ENCODE measurements at places on chromosomes 4 and X. TPM values are rescaled to one million over a fixed set of nuclear protein-coding genes. Genes with fewer than 3 reads are reported as not detected.
A peak's percentile ranks its signal among the peaks of the same experiment; 100 is the strongest.

Gene MGARP
- 0.29 TPM for total RNA-seq

Gene SMIM14
- total RNA-seq: 46.6 TPM

Gene NAT8L
- 0.27 TPM for total RNA-seq

Gene PROM1
- 0.51 TPM for total RNA-seq

Gene CT45A3
- total RNA-seq: not detected

Gene MTMR8
- 5.3 TPM for total RNA-seq

Gene NR3C2
- total RNA-seq: 14.6 TPM

Gene DDX60
- total RNA-seq: 10.0 TPM

Gene C4orf36
- total RNA-seq: not detected

Gene USP51
- 1.8 TPM for total RNA-seq

Gene PDLIM5
- total RNA-seq: 90.8 TPM

- peak overlapping the region; percentile 63 for H3K4me3 ChIP-seq
- H3K27me3 ChIP-seq: no peaks in the 10 kb centered on the region
- DNase-seq: no peak
- no peaks in the 10 kb centered on the region for H3K4me1 ChIP-seq
Observed at GRCh38 chrX:119871245-119871598, 311 bp downstream of the RNF113A start.

DNA sequence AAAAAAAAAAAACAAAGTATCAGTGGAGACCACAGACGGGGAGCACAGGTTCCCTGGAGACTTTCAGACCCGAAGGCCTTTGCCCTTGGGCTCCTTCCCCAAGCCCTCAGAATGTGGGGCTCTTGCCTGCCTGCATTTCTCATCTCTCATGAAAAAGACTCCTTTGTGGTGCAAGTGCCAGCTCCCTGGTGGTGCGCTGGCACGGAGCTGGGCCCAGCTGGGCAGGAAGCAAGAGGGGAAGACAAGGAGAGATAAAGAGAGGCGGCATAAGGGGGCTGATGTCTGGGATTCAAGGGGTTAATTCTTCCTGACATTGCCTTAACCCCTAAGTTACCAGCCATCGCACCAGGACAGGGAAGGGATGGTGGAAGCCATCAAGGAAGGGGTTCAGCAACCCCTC lies 21.8 kb downstream of the NLGN3 start:
- no peak overlapping the region for H3K4me3 ChIP-seq
- H3K4me1 ChIP-seq: no peaks in the 10 kb centered on the region
- no peaks in the 10 kb centered on the region for H3K27me3 ChIP-seq
- H3K27ac ChIP-seq: no peak overlapping the region
- DNase-seq: no peak

DNA sequence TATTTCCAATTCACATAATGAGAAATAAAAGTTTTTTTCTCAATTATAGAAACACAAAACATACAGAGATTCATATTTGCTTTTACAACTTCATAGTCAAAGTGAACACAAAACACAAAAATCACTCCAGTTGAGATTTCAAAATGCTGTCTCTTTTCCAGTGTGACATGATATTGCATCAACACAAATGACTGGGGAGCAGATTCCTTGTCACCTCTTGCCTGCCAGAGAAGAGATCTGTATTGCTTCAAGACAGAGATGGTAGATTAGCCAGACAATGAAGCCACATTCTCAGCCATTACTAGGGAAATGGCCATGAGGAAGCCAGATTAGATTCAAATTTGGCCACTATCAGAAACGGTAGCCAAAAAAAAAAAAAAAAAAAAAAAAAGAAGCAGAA lies 2313.1 kb upstream of the AGA start:
- H3K36me3 ChIP-seq: no peaks in the 10 kb centered on the region
- no peak overlapping the region for H3K4me3 ChIP-seq
- no peak for DNase-seq
- no peak overlapping the region for H3K27ac ChIP-seq

DNA sequence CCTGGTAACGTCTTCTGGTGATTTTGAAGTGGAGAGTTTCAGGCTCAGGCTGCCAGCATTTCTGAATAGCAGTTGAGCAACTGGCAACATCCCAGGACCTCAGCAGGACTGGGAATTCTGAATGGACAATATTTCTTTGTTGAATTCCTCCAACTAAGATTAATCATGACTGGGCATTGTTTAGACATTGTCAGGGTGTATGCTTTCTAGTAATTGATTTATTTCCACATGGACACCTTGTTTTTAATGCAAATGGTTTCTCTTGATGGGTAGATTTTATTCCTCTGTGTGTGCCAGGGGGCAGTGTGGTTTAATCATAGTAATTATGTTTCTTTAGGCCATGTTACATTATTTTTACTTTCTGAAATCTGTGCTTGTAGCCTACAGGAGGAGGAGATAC lies 1004.7 kb upstream of the LCORL start:
- H3K4me1 ChIP-seq: no peaks in the 10 kb centered on the region
- H3K36me3 ChIP-seq: no peaks in the 10 kb centered on the region
- no peak overlapping the region for H3K27ac ChIP-seq
- no peaks in the 10 kb centered on the region for H3K27me3 ChIP-seq

- H3K4me3 ChIP-seq: no peak overlapping the region
- no peaks in the 10 kb centered on the region for H3K27me3 ChIP-seq
- no peaks in the 10 kb centered on the region for H3K4me1 ChIP-seq
- H3K27ac ChIP-seq: no peak overlapping the region
- no peak for DNase-seq
- H3K36me3 ChIP-seq: no peaks in the 10 kb centered on the region
Observed at GRCh38 chr4:86184901-86185285, 175.0 kb downstream of the MAPK10 start.

DNA sequence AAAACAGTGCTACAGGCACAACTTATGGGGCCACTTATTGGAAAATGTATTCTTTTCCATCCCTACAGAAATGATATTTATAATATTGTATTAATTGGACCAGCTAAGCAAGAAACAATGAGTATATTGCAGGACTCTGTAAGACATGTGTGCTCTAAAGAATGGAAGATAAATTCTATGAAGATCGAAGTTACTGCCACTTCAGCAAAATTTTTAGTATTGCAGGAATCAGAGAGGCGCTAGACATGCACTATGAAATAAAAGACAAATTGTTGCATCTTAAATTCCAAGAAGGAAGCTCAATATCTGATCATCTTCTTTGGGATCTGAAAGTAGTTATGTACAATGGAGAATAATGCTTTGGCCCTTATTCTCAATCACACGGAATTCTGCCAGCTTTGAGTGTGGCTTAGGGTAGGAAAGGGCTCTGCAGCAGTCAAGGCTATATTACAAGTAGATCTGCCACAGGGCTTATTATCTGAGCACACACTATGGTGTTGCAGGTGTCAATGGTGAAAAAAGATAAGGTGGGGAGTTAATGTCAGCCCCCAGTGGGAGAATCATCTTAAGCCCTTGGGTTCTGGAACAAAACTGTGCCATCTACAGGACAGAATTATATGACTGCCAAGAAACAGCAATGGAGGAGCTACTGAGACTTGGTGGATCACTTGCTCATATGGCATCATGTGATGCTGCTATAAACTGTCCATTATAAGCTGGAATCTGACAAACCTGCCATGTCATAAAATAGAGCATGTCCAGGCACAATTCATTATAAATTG lies 334.0 kb upstream of the NDST3 start:
- no peaks in the 10 kb centered on the region for H3K36me3 ChIP-seq
- H3K27ac ChIP-seq: no peak overlapping the region
- H3K27me3 ChIP-seq: no peaks in the 10 kb centered on the region
- DNase-seq: no peak
- H3K4me1 ChIP-seq: no peaks in the 10 kb centered on the region
- H3K4me3 ChIP-seq: no peak overlapping the region

DNA sequence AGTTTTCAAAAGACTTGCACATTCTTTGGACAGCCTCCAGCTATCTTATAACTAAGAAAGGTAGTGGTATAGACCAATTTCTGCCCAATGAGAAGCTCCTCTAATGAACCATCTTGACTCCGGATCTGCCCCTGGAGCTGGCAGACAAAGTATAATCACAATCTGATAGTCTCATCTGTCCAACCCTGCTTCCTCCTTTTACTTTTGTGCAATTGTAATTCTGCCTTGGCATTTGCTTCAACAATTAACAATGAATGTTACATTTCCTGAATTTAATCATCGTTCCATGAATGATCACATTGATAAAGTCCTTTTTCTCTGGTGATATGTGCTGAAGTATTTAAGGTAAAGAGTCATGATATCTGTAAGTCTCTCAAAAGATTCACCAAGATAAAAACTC lies 27.8 kb downstream of the FRYL start:
- H3K27ac ChIP-seq: no peak overlapping the region
- no peak overlapping the region for H3K4me3 ChIP-seq
- DNase-seq: no peak
- no peaks in the 10 kb centered on the region for H3K27me3 ChIP-seq

DNA sequence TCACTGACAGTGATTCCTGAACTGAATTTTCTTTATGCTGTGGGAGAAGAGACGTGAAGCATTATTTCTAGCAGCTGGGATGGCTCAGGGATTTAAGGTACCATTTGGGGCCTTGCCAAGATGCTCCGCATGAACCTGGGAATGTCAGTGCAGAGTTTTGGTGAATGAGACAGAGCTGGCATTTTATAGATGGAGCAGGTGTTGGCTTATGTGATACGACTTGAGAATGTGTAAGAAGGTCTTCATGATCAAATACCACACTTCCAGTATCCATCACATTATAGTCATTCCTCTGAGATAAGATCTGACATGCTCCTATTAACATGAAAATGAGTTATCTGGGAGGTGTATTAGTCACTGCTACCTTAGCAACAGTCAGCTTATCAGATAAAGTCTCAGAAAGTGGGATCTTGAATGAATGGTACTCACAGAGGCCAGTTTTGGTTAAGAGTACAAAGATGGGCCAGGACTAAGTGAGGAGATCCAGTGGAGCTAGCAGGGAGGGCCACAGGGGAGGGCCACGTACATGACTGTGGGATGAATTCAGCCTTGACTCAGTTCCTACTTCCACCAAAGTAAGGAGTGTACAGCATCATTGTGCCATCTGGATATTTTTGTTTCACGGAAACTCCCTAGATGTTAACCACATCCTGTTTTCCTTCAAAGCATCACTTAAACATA lies 116.7 kb downstream of the SPCS3 start:
- no peaks in the 10 kb centered on the region for H3K27me3 ChIP-seq
- no peaks in the 10 kb centered on the region for H3K36me3 ChIP-seq
- no peak for DNase-seq
- no peak overlapping the region for H3K4me3 ChIP-seq
- no peak overlapping the region for H3K27ac ChIP-seq

DNA sequence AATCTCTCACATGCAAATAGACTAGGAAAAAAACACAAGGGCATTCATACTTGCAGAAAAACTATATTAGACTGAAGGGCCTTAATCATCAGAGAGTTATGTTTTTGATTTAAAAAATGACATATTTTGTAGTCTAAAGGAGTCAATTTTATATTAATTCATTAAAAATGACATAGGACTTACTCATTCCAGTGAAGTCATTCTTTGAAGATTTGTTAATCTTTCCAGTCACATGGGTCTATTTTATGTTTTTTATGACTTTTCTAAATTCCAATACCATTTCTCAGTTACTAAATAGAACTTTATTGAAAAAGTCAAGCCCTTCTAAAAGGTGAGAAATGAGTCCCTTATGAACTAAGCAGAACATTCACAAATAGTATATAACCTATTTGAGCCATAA lies 743.8 kb upstream of the INTU start:
- no peak for DNase-seq
- H3K36me3 ChIP-seq: no peaks in the 10 kb centered on the region
- H3K27me3 ChIP-seq: no peaks in the 10 kb centered on the region
- no peak overlapping the region for H3K27ac ChIP-seq
- H3K4me3 ChIP-seq: no peak overlapping the region
- no peaks in the 10 kb centered on the region for H3K4me1 ChIP-seq

DNA sequence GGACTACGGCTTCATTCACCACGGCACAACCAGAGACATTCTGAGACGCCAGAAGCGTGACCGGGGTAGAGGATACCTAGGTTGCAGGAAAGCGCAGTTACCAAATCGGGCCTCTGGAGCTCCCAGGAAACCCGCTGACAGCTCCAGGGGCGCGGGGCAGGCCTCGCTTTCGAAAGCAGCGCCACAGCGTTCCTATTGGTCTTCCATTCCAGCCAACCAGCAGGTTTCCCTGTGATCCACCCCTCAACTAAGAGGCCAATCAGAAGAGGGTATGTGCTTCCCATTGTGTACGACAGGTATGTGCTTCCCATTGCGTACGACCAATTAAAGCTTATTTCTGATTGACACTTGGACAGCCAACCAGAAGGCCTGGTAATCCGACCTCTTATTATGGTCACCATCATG lies 14.9 kb downstream of the SNX12 start:
- H3K27ac ChIP-seq: no peak overlapping the region
- H3K36me3 ChIP-seq: no peaks in the 10 kb centered on the region
- H3K4me3 ChIP-seq: no peak overlapping the region
- no peaks in the 10 kb centered on the region for H3K27me3 ChIP-seq

- DNase-seq: no peak
- H3K27ac ChIP-seq: no peak overlapping the region
Observed at GRCh38 chr4:80101071-80101791, 28.2 kb upstream of the ANTXR2 start.

DNA sequence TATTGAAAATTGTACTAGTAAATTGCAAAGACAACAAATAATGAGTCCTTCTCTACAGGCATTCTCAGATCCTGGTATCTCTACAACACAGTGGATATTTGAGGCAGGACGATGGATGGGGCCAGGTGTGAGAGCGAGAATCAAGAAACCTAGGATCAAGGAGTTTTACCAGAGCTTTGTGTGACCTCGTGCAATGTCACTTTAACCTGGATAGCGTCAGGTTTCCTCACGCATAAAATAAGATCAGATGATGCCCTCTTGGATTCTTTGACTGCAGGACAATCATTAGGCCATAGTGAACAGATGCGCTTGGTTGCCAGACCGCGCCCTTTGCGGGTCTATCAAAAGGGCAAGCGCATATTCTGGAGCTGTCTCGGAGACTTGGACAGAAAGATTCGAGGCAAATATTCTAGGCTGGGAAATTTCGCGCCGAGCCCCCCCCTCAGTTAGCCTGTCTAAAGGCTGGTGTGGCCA lies 66.6 kb downstream of the FBXO8 start:
- no peaks in the 10 kb centered on the region for H3K36me3 ChIP-seq
- H3K27ac ChIP-seq: no peak overlapping the region
- H3K4me1 ChIP-seq: peaks cover 12% of the 10 kb centered on the region
- no peak overlapping the region for H3K4me3 ChIP-seq

DNA sequence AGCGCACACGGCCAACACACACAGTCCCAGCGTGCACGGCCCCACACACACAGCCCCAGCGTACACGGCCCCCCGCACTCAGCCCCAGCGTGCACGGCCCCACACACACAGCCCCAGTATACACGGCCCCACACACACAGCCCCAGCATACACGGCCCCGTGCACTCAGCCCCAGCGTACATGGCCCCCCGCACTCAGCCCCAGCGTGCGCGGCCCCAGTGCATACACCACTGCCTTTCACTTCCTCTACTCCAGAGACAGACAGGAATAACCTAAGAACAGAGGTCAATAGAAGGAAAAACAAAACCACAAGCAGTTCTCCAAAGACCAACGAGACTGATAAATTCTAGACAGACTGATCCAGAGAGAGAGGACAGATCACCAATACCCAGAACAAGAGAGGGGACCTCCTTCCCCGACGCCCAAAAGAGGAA lies 17.1 kb downstream of the GAK start:
- no peaks in the 10 kb centered on the region for H3K36me3 ChIP-seq
- H3K4me1 ChIP-seq: no peaks in the 10 kb centered on the region
- peak overlapping the region; percentile 2 for H3K4me3 ChIP-seq
- H3K27me3 ChIP-seq: no peaks in the 10 kb centered on the region
- H3K27ac ChIP-seq: no peak overlapping the region

All from uterus (tissue), 4 donors.